GM23248 (cell line): ENCODE measurements at places on chromosomes 1 and 21. TPM values are rescaled to one million over a fixed set of nuclear protein-coding genes. Genes with fewer than 3 reads are reported as not detected.

Gene TRIM67
- polyA plus RNA-seq = not detected in 2 replicates

Gene S100A7
- polyA plus RNA-seq = not detected in 2 replicates

Gene MTARC2
- polyA plus RNA-seq = 4.0 and 4.8 TPM in 2 replicates

Gene OR6K3
- polyA plus RNA-seq = not detected in 2 replicates

Gene KCNT2
- 0.14 and 0.22 TPM in 2 replicates for polyA plus RNA-seq

Gene HPCA
- polyA plus RNA-seq = not detected in 2 replicates

- DNase-seq = no peak
Measured at GRCh38 chr1:244337839-244338238, 113.9 kb downstream of the ADSS2 start.

- DNase-seq = peak; percentile 42
Measured at GRCh38 chr1:15627343-15627988, 10.2 kb downstream of the DDI2 start.

GRCh38 chr1:5877001-5877400, 115.2 kb downstream of the NPHP4 start:
- no peak for DNase-seq

- peak; percentile 50 for DNase-seq
Measured at GRCh38 chr1:155261493-155261851, 688 bp downstream of the SCAMP3 start.

GRCh38 chr1:70146488-70146887, 58.9 kb downstream of the LRRC40 start:
- peak; percentile 66 for DNase-seq

DNA sequence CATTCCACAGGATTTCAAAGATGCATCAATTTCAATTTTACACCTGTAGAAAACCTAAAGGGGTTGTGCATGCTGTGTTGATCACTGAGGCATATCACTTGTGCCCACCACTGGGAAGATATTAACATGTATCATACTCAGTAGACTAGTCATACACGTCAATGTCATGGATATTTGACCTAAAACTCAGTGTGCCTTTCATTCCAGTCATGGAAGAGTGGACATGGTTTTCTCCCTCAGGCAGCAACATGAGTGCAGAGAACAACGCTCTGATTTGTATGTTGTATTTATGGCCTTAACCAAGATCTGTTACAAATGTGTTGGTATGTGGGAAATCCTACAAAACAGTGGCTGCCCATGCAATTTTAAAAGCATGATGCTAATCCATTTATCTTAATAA, 6.1 kb upstream of the C1orf53 start:
- no peak for DNase-seq

DNA sequence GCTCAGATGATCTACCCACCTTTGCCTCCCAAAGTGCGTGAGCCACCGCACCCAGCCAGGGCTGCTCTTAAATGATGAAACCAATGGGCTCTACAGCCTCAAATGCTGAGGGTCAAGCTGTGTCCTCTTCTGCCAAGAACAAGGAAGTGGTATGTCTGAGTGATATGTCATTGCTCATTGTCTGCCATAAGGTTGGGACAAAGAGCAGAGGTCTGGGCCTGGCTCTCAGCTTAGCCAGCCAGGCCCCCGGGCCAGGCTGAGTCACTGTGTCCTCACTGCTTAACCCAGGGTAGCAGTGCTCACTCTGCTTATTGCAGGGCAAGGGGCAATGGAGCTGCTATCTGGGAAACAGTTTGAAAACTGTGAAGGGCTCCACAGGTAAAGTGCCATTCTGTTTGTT, 8.3 kb upstream of the ETS2 start:
- DNase-seq = peak; percentile 37

DNA sequence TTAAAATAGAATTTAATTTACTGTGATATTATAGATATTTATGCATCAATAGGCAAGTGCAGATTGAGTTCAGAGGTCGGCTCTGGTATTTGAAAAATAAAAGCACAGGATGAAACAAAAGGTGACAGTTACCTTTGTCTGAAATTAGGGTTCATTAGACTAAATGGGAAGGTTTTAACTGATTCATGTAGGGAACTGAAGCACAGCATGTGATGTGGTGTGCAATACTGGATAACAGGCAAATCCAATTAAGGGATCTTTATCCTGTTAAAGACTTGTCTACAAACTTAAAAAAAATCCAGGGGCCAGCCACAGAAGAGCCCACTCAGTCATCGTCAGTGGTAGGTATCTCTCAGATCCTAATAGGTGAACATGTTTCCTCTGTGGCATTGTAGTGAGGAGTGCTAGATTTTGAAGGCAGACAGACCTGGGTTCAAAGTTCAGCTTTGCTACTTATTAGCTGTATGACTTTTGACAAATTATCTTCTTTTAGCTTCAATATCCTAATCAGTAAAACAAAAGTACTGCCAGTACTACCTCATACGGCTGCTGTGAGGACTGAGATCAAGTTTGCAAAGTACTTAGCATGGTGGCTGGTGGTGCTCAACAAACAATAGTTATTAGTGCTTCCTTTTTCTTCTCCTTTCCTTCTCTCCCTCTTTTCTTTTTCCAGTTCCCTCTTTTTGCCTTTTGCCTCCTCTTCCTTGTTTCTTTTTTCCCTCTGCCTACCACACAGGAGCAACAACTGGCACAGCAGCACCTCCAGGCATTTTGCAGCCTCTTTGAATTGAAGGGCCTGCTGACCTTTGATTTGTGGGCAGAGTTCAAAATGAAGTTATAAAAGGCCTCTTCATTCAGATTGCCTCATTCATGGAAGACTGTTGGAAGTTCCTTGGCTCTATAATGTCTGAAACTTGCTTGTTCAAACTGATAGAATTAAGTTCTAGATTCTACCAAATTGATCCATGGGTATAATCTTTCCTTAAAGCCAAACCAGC, 44.9 kb upstream of the FOXD3 start:
- DNase-seq = no peak

DNA sequence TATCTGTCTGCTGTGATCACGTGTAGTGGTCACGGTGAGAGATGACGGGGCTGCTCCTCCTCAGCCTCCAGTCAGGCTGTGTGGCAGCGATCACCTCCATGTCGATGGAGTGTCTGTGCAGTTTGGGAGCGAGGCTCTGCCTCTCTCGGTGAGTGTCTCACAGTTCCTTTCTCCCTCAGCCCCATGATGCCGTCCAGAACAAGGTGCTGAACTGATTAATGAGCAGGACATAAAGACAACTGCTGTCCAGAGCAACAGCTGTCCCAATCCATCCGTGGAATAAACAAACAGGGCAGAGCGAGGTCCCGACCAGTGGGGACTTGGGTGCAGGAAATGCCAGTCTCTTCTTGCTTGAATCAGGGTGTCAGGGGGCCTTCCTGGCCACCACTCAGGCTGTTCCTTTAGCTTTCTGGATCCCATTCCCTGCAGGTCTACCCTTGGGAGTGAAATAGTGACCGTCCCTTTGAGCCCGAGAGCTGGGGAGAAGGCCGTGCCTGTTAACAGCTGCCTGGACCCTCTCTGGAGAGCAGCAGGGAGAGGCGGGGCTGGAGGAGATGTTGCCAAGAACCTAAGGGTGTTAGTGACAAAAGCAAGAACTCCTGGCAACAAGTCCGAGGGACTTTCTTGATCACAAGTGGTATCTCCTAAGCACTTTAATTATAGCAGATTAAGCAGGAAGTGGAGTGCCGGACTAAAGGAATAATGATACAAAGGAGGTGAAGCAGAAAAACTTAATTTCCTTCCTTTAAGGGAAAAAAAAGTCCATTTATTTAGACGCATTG, 443.9 kb downstream of the KIF26B start:
- peak; percentile 50 for DNase-seq
